ENCODE measurements at places on chromosomes 13 and 19. TPM values are rescaled to one million over a fixed set of nuclear protein-coding genes. Genes with fewer than 3 reads are reported as not detected.

- DNase-seq, result no peak
- no peak overlapping the region for H3K4me3 ChIP-seq
- H3K36me3 ChIP-seq, result no peaks in the 10 kb centered on the region
- no peaks in the 10 kb centered on the region for H3K4me1 ChIP-seq
- H3K27me3 ChIP-seq, result no peaks in the 10 kb centered on the region
- no peak overlapping the region for H3K27ac ChIP-seq
These were observed 466.5 kb downstream of the UQCRFS1 start for GRCh38 chr19:28746478-28746877.

Gene NLRP11
- total RNA-seq, result under 0.01 TPM

Gene SLAIN1
- total RNA-seq, result 1.3 TPM

GRCh38 chr13:60931858-60932546 lies 483.6 kb downstream of the PCDH20 start:
- H3K4me1 ChIP-seq, result no peaks in the 10 kb centered on the region
- no peak overlapping the region for H3K4me3 ChIP-seq
- H3K27me3 ChIP-seq, result no peaks in the 10 kb centered on the region
- DNase-seq, result no peak
- H3K27ac ChIP-seq, result no peak overlapping the region

GRCh38 chr13:50200988-50201387 lies 185.7 kb downstream of the KCNRG start:
- H3K4me1 ChIP-seq, result no peaks in the 10 kb centered on the region
- no peaks in the 10 kb centered on the region for H3K36me3 ChIP-seq
- no peak for DNase-seq
- H3K27ac ChIP-seq, result no peak overlapping the region
- H3K4me3 ChIP-seq, result no peak overlapping the region

DNA sequence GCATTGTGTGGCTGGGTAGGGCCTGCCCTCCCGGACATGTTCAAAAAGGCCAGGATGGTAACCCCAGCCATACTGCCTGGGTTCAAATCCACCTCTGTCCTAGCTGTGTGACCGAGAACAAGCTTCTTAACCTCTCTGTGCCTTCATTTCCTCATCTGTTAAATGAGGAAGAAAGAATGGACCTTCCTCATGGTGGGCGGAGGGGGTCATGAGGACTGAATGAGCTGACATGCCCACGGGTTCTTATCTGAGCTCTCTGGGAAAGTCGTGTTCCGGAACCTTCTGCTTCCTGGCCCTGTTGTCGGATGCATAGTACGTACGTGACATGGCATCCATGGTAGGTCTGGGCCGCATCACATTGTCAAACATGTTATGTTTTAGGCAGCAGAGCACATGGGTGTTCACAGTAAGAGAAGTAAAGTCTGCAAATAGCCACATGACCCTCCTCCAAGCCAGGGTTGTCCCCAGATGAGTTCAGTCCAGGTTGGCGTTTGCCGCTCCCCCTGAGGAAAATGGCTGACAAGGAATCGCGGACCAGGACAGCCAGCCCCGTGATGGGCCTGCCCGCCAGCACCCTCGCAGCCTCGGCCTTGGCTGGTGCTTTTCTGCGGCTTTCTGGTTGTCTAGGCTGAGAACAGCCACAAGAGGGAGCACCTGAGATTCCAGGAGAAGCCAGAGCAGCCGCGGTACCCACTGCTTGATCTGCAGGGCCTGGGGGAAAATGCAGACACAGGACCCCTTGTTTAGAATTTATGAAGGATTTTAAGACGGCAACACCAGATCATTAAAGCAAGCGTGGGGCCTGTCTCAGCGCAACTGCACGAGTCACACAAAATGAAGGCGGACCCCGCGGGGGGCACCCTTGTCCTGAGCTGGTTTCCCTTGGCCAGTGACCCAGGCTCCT lies 2.4 kb upstream of the NTN5 start:
- H3K4me1 ChIP-seq, result no peaks in the 10 kb centered on the region
- no peaks in the 10 kb centered on the region for H3K27me3 ChIP-seq
- peak; percentile 81 for DNase-seq
- H3K4me3 ChIP-seq, result no peak overlapping the region
- H3K36me3 ChIP-seq, result no peaks in the 10 kb centered on the region

Gene CNOT3
- total RNA-seq, result 10.4 TPM

DNA sequence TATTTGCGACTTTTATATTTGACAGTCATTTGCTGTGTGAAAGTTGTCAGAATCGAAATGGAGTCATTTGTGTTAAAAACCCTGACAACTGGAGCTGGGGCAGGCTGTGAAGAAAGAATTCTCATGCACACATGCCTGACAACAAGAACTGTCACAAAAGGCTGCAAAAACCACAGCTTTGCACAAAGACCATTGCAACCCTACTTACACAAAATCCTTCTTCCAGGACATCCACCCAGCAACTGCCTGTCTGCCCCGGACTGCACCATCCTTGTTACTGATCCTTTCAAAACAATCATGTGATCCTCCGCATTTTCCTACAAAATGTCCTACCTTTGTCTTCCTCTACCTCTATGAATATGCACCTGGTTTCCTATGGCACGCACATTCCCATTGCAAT lies 66.8 kb upstream of the IRS2 start:
- no peak overlapping the region for H3K4me3 ChIP-seq
- DNase-seq, result no peak
- H3K27me3 ChIP-seq, result no peaks in the 10 kb centered on the region
- no peaks in the 10 kb centered on the region for H3K4me1 ChIP-seq

GRCh38 chr13:106377931-106378662 lies 157.4 kb downstream of the EFNB2 start:
- H3K27me3 ChIP-seq, result no peaks in the 10 kb centered on the region
- no peak overlapping the region for H3K27ac ChIP-seq
- no peak overlapping the region for H3K4me3 ChIP-seq
- H3K4me1 ChIP-seq, result peaks cover 8% of the 10 kb centered on the region
- DNase-seq, result no peak

GRCh38 chr19:31583148-31583547 lies 233.9 kb upstream of the TSHZ3 start:
- H3K4me3 ChIP-seq, result no peak overlapping the region
- DNase-seq, result peak; percentile 82
- no peaks in the 10 kb centered on the region for H3K36me3 ChIP-seq

- H3K4me1 ChIP-seq, result no peaks in the 10 kb centered on the region
- peak; percentile 25 for DNase-seq
- no peak overlapping the region for H3K4me3 ChIP-seq
- no peaks in the 10 kb centered on the region for H3K27me3 ChIP-seq
- no peak overlapping the region for H3K27ac ChIP-seq
- no peaks in the 10 kb centered on the region for H3K36me3 ChIP-seq
These were observed 7.2 kb downstream of the GADD45B start for GRCh38 chr19:2483084-2483483.

DNA sequence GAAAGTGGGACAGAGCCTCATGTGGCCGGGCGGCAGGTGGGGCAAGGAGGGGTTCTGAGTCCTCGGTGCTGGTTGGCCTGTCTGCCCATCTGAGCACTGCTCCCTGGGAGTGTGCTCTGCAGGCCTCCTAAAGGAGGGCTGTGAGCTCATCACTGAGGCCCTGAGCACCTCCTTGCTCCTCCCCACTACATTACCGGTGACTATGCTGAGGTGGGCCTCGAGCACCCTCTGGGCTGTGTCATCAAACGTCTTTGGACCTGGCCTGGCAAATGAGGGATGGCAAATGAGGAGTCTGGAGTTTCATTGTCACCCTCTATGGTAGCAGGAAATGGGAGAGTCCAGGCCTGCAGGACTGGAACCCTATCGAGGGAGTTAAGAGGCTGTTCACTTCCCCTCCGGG lies 38.8 kb upstream of the ZNF429 start:
- H3K4me1 ChIP-seq, result no peaks in the 10 kb centered on the region
- no peak for DNase-seq
- no peaks in the 10 kb centered on the region for H3K36me3 ChIP-seq
- H3K4me3 ChIP-seq, result no peak overlapping the region

DNA sequence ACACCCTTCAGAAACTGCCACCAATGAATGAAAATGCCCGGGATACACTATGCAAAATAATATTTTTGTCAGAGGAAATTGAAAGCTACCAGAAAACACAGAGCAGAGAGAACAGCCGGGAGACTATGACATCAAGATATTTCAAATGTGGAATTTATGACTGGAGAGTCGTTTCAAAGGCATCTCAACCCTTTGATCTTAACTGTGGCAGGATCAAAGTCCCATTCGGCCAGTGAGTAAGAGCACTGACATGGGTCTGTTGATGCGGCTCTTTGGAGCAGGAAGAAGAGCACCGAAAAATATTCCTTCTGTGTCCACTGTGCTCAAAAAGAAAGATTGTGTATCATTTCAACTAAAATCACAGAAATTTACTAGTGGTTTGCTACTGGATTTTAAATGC lies 201.9 kb downstream of the RFC3 start:
- no peak overlapping the region for H3K27ac ChIP-seq
- no peaks in the 10 kb centered on the region for H3K36me3 ChIP-seq
- no peak overlapping the region for H3K4me3 ChIP-seq
- no peaks in the 10 kb centered on the region for H3K4me1 ChIP-seq
- DNase-seq, result no peak

GRCh38 chr19:35739275-35740107 lies 2.8 kb downstream of the IGFLR1 start:
- no peak for DNase-seq
- H3K27me3 ChIP-seq, result no peaks in the 10 kb centered on the region
- H3K27ac ChIP-seq, result peak overlapping the region; percentile 79
- peak overlapping the region; percentile 59 for H3K4me3 ChIP-seq
- H3K4me1 ChIP-seq, result peaks cover 10% of the 10 kb centered on the region

DNA sequence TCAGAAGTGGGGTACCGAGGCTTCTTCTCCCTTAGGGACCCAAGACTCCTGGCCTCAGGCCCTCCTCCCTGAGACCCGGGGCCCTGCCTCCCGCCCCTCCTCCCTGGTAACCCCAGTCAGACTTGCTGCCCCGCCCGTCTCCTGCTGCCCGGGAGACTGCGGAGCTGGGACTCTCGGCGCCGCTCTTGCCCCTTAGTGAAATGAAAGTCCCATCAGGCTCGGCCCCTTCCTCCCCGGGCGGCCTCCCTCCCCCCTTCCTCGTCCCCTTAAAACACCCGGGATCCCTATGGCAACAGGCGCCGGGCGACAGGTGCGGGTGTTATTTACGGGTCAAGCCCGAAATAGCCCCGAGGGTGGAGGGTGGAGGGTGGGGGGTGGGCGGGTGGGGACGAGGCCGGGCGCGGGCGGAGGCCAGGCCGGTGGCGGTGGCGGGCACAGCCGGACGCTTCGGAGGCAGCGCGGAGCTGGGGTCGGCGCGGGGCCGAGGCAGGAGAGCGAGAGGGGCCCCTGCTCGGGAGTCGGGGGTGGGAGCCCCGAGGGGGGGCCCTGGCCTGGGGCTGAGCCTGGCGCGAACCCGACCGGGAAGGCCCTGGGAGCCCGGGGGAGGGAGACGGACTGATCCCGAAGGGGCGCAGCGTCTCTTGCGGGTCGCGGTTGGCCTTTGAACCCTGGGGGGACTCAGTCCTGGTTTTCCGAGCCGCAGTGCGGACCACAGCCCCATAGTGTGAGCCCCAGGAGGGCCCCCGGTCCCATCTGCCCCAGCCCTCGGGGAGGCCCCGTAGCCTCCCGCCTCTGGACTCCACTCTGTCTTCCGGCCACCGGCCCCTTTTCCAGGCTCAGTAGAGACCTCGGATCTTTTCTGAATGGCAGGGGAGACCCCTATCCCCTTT lies at the start of gene CACNG6:
TSS of gene CACNG6 (plus strand) at position 414 of the 890 bp plus-strand sequence. CDS start 1,241 bp downstream, outside the sequence.
- peaks cover 13% of the 10 kb centered on the region for H3K27me3 ChIP-seq
- peak within 1 kb of the TSS; percentile 34 for H3K4me3 ChIP-seq
- DNase-seq, result peak; percentile 24
- no peaks in the 10 kb centered on the region for H3K4me1 ChIP-seq
- no peaks in the 10 kb centered on the region for H3K36me3 ChIP-seq
- no peak within 1 kb of the TSS for H3K27ac ChIP-seq

Gene CRX
- total RNA-seq, result not detected

- no peaks in the 10 kb centered on the region for H3K27me3 ChIP-seq
- DNase-seq, result peak; percentile 22
- no peak overlapping the region for H3K27ac ChIP-seq
- H3K36me3 ChIP-seq, result no peaks in the 10 kb centered on the region
These were observed 2882.5 kb downstream of the PCDH9 start for GRCh38 chr13:64347664-64348063.

- DNase-seq, result no peak
- no peak overlapping the region for H3K27ac ChIP-seq
- H3K4me1 ChIP-seq, result peaks cover 3% of the 10 kb centered on the region
- H3K36me3 ChIP-seq, result no peaks in the 10 kb centered on the region
- H3K4me3 ChIP-seq, result no peak overlapping the region
These were observed 6.7 kb upstream of the MYCBP2 start for GRCh38 chr13:77333594-77333993.

- no peaks in the 10 kb centered on the region for H3K36me3 ChIP-seq
- peak overlapping the region; percentile 12 for H3K4me3 ChIP-seq
- H3K4me1 ChIP-seq, result peaks cover 9% of the 10 kb centered on the region
- H3K27me3 ChIP-seq, result no peaks in the 10 kb centered on the region
These were observed 194.4 kb downstream of the GGACT start for GRCh38 chr13:100394005-100394695.

Gene PPFIA3
- total RNA-seq, result 0.77 TPM

DNA sequence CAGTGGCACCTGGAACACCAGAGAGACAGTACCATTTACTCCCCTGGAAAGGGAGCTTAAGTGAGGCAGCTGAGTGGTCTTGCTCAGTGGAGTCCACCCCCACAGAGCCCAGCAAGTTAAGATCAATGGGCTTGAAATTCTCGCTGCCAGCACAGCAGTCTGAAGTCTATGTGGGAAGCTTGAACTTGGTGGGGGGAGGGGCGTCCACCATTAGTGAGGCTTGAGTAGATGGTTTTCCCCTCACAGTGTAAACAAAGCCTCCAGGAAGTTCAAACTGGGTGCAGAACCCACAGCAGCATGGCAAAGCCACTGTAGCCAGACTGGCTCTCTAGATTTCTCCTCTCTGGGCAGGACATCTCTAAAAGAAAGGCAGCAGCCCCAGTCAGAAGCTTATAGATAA lies 30.3 kb upstream of the CEACAM4 start:
- DNase-seq, result no peak
- H3K36me3 ChIP-seq, result no peaks in the 10 kb centered on the region
- no peak overlapping the region for H3K27ac ChIP-seq
- no peak overlapping the region for H3K4me3 ChIP-seq
- H3K4me1 ChIP-seq, result no peaks in the 10 kb centered on the region

- H3K4me3 ChIP-seq, result peak overlapping the region; percentile 49
- peak; percentile 70 for DNase-seq
- H3K4me1 ChIP-seq, result peaks cover 5% of the 10 kb centered on the region
- peaks cover 4% of the 10 kb centered on the region for H3K36me3 ChIP-seq
These were observed 690 bp upstream of the ARRDC2 start for GRCh38 chr19:18007044-18007916.

- peak; percentile 20 for DNase-seq
- no peaks in the 10 kb centered on the region for H3K4me1 ChIP-seq
- no peaks in the 10 kb centered on the region for H3K36me3 ChIP-seq
- no peaks in the 10 kb centered on the region for H3K27me3 ChIP-seq
- H3K4me3 ChIP-seq, result no peak overlapping the region
- H3K27ac ChIP-seq, result no peak overlapping the region
These were observed 297.1 kb downstream of the COG6 start for GRCh38 chr13:39952249-39953233.

DNA sequence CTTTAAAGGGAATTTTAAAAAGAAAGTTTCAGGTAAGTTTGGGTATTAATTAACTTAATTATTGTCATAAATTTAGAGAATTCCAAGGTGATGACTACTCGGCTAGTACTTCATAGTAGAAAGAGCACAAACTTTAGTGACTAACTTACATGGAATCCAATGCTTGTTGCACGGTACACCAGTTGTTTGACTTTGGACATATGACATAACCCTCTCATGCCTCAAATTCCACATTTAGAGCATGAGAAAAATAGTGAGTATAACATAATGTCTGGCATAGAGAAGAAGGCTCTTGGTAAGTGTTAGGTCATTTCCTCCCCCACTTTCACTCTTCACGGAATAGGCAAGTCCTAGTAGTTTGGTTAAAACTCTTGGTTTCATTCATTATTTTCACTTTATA lies 1249.4 kb upstream of the SLC10A2 start:
- H3K4me3 ChIP-seq, result no peak overlapping the region
- H3K27ac ChIP-seq, result no peak overlapping the region
- H3K4me1 ChIP-seq, result no peaks in the 10 kb centered on the region
- H3K36me3 ChIP-seq, result no peaks in the 10 kb centered on the region
- no peaks in the 10 kb centered on the region for H3K27me3 ChIP-seq
- peak; percentile 99 for DNase-seq
